M059J (cell line): ENCODE measurements at places on chromosomes 1 and 21. TPM values are rescaled to one million over a fixed set of nuclear protein-coding genes. Genes with fewer than 3 reads are reported as not detected.

- no peak for DNase-seq
Observed at GRCh38 chr1:45820173-45820572, 16.8 kb downstream of the MAST2 start.

GRCh38 chr1:227411066-227411465, 92.8 kb upstream of the CDC42BPA start:
- no peak for DNase-seq

DNA sequence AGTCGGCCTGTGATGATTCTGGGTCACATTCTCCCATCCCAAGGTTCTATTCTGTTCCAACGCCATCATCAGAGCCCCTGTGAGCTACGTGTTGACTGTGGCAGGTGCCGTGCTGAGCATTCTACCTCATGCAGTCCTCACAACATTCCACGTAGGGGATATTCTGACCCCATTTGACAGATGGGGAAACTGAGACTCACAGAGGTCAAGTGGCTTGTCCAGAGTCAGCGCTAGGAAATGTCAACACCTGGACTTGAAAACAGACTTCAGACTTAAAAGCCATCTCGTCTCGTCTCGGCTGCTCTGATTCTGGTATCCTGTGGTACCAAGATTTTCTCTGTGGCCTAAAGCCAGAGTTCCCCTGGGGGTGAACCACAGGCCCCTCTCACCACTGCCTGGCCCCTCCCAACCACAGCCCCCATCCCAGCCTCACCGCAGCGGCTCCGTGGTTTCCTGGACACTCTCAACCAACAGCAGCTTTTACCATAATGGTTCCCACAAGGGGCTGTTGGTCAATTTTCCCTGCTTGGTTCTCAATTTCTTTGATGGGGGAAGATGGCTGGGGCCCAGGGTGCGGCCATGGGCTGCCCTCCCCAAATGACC, 39.6 kb downstream of the SDC3 start:
- no peak for DNase-seq

PLPPR4 gene
- total RNA-seq: 10.5 and 12.3 TPM in 2 replicates

EPS8L3 gene
- not detected in 2 replicates for total RNA-seq

DNA sequence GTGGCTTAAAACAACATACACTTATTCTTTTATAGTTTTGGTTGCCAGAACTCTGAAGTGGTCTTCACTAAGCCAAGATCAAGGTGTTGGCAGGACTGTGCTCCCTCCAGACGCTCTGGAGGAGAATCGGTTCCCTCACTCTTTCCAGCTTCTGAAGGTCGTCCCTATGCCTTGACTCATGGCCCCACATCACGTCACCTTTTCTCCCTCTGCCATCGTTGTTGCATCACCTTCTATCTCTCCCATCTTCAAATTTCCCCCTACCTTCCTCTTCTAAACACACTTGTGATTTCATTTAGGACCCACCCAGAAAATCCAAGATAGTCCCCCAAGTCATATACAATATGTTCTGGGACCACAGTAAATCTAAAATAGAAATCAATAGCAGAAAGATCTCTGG, 12.4 kb downstream of the HHIPL2 start:
- DNase-seq: no peak

SMIM11 gene
- total RNA-seq: 7.6 and 29.9 TPM in 2 replicates

DNA sequence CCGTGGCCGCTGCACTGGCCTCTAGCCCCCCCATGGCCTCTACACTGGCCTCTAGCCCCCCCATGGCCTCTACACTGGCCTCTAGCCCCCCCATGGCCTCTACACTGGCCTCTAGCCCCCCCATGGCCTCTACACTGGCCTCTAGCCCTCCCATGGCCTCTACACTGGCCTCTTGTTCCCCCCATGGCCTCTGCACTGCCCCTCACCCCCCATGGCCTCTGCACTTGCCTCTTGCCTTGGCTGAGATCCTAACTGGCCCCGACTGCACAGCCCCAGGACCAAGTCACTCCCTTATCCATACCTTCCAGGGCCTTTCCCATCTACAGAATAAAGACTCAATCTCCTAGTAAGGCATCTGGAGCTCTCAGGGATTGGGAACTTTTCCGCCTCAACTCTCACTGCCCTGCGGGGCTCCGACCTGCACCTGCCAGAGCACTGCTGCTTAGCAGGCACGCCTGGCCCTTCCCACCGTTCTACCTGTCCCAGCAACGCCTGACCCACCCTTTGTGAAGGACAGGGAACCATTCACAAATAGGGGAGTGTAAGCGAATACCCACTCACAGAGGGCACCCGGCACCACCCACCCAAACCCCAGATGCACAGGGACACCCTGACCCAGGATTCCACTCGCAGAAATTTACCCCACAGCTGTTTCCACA, 38.8 kb downstream of the ACOT7 start:
- no peak for DNase-seq

CASQ1 gene
- total RNA-seq: not detected in 2 replicates

DNA sequence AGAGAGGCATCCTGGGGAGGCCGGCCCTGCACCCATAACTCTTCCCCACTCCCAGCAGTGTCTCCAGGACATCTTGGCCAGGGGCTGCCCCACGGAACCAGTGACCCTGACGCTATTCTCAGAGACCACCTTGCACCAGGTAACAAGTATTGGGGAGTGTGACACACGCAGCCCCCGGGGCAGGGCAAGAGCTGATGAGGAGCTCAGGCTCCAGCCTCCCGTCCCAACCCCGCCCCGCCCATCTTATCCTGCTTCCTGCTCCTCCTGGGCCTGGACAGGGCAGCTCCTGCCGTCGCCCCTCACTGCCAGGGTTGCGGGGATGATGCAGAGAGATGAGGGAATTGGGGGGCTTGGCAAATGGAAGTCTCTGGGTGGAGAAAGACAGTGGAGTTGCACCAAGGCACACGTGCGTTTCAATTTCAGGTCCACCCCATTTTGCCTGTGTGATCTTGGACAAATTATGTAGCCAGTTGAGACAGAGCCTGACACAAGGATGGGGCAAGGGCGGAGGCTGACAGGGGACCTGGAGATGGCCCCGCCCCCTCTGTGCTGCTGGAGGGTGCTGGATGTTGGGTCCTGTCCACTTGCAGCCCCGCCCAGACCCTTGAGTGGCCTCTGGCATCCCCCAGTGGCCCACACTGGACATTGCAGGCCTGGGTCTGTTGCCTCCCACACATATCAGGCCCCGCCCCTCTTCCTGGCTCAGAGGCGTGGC, 10.7 kb downstream of the CLCNKA start:
- peak; percentile 85 for DNase-seq

DNA sequence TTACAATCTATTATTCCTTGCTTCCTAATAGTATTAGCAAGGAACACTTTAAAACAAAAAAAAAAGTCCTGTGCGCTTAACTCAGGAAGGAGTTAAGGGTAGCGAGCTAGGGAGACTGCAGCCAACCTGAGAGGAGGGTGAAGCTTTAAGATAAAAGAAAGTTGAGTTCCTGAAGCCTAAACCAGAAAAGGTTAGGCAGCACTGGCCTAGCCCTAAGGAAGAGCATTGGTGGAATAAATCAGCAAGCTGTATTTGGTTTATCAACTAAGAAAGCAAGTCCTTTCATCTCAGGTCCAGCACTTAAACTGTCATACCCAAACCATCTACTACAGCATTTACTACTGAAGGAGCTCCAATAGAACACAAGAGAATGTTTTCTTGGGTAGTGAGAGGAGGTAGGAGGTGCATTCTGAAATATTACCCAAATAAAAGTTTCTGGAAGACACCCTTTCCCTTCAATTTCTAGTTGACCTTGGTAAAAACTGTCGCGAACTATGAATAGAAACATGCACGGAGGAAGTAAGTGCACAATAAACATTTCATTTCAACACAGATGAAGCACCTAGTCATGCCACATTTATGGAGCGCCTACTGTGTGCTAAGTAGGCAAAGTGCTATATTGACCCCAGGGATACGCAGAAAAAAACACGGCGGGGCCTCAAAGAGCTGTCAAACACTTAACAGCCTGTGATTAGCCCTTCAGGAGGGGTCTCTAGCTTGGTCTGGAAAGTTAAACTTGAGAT, 1.3 kb downstream of the GLRX2 start:
- no peak for DNase-seq

RIPPLY3 gene
- total RNA-seq: 0.62 and 0.64 TPM in 2 replicates

GRCh38 chr1:183159960-183160359, 26.1 kb upstream of the LAMC2 start:
- DNase-seq: peak; percentile 95

TMEM79 gene
- total RNA-seq: 2.1 and 2.2 TPM in 2 replicates
